ENCODE measurements at places on chromosomes 4 and X.

DNA sequence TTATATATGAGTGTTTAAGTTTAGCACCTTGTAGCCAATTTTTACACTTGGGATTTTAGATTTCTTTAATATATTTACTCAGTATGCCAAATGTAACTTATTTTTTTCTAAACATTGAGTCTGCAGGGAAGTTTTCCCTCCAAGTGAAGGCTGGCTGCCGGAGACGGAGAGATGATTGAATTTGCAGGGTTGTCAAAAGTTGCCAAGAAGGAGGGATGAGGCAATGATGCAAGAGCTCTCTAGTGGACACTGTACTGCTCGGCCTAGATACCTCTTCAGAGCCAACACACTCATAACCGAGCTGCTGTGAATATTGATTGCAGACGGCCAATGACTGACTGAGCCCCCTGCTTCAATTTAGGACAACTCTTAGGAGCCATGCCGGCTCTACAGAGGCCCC, 318.6 kb upstream of the CASK start:
- DNase-seq, result no peak

DNA sequence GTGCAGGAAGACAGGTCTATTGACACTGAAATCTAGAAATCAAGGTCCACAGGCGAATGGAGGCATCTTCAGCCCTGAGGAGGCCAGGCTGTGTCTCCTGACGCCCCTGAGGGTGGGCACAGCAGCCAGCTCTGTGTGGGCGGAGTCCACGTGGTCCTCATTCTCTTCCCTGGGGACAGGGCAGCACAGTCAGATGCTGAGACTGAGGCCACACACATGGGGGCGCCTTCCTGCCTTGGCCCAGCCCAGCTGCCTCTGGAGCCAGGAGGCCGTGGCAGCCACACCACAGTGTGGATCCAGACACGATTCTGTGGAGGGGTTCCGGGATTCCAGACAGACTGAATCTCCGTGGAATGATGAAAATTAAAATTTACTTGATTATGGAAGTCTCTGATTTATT, 20.8 kb downstream of the FGFR3 start:
- no peak for DNase-seq

DNA sequence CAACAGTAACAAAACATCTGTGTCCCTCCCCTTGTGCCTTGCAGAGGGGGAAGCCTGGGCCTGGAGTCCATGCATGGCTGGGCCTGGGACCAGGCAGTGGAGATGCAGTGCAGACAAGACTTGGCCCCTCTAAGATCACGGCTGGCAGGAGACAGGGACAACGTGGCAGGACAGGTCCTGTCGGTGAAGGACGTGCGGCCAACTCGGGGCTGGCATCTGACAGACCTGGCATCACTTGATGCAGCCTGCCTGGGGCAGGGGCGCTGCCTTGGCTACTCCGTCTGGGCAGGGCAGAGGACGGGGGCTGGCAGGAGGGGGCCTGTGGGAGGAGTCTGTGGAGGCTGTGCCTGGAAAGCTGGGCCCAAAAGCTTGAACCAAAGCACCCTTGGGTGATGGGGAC, 112.1 kb downstream of the CPZ start:
- no peak for DNase-seq

DNA sequence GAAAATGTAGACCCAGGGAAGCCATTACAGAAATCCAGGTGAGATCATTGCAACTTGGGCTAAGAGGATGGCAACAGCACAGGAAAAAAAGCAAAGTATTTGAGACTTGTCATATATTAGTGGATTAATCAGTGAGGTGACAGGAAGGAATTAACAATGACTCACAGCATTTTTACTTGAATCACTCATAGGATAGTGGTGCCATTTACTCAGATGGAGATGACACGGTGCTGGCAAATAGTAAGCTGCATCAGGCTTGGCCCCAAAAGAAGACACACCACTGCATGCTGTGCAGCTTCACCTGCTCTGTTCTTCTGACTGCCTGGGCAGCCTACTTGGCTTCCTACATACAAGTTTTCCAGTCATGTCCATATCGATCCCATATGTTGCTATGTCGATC, 144.8 kb downstream of the FRYL start:
- DNase-seq, result no peak

GRCh38 chrX:18994713-18995112, 10.8 kb upstream of the PHKA2 start:
- no peak for DNase-seq

- DNase-seq, result no peak
Measured at GRCh38 chr4:78414116-78414515, 137.5 kb upstream of the ANXA3 start.

GRCh38 chr4:93776386-93777080, 52.0 kb upstream of the ATOH1 start:
- no peak for DNase-seq

DNA sequence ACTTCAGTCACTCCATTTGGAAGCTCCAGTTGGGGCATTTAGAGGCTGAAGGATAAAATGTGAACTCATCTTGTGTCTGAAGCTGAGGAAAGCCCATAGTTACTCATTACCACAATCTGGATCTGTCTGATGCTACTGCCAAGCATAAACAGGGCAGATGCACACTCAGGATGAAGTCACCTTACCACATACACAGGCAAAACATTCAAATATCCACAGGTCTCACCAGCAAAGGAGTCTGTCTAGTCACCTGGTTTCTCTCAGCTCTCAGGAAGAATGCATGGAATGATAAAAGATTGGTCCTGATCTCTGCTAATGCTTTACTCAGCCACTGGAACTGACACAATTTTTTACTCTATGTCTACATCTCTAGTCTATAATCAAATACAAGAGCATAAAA, 13.0 kb upstream of the ODAPH start:
- no peak for DNase-seq

DNA sequence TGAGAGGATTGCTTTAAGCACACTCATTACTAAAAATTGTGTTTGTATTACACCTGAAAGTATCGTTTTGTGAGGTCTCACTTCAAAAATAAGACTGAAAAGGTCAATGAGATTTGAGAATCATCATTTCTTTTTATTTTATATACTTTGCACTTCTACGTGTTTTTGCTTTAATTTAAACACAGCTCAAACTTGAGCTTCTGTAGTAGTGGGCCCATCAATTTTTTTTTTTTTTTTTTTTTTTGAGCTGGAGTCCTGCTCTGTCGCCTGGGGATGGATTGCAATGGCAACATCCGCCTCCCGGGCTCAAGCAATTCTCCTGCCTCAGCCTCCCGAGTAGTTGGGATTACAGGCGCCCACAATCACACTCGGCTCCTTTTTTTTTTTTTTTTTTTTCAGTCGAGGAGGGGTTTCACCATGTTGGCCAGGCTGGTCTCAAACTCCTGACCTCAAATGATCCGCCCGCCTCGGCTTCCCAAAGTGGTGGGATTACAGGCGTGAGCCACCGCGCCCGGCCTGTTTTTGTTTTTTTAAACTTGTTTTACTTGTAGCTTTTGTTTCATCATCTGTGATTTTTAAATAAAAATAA, 1.5 kb downstream of the GSTCD start:
- DNase-seq, result no peak

- no peak for DNase-seq
Measured at GRCh38 chrX:131764216-131764615, 220.3 kb downstream of the OR13H1 start.

DNA sequence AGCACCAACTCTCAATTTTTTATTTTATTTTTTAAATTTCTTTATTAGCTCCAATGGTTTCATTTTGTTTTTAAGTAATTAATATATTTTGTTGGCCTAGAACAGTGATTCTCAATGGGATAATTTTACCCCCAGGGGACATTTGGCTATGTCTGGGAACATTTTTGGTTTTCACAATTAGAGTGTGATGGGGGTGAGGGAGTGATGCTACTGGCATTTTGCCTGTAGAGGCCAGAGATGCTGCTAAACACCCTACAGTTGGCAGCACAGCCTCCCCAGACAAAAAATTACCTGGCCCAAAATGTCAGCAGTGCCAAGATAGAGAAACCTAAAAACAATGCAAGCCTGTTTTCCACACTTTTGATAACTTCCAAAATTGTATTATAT, 64.6 kb downstream of the HHIP start:
- DNase-seq, result no peak

DNA sequence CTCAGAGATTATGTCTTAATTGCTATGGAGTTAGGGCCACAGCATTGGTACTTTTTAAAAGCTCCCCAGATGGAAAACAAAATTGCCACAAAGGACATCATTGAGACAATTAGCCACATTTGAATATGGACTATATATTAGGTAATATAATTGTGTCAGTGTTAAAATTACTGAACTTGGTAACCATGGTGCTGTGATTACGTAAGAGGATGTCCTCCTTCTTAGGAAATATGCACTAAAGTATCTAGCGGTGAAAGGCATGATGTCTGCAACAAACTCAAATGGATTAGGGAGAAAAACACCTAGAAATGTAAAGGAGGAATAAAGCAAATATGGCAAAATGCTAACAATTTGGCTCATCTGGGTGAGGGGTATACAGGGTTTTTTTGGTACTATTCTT, 89.9 kb upstream of the PAK3 start:
- DNase-seq, result no peak

GRCh38 chrX:16081357-16081756, 42.0 kb upstream of the GRPR start:
- no peak for DNase-seq

GRCh38 chrX:117989512-117989911, 127.1 kb downstream of the KLHL13 start:
- DNase-seq, result no peak

GRCh38 chr4:157840034-157840433, 332.8 kb downstream of the GASK1B start:
- no peak for DNase-seq

GRCh38 chrX:48700246-48700645, 3.7 kb downstream of the SUV39H1 start:
- DNase-seq, result no peak

Measured in activated T-helper 1 cell treated with anti-CD3 and anti-CD28 coated beads, Interleukin-12 subunit alpha, Interleukin-12 subunit beta, Interleukin-2, Interleukin-4 antibody, amounts not matched to agents 30 ng/mL and 10 ng/mL and 1 ng/mL, durations not matched to agents 14 hours and 24 hours and 36 hours (primary cell).